Erythroblast (primary cell): ENCODE measurements at places on chromosomes 5 and 9.
A peak's percentile ranks its signal among the peaks of the same experiment; 100 is the strongest.

- DNase-seq: peak; percentile 46
Measured at GRCh38 chr5:61933787-61934626, 372.0 kb upstream of the KIF2A start.

GRCh38 chr5:1411099-1411498 is 34.1 kb downstream of the SLC6A3 start:
- DNase-seq: no peak

DNA sequence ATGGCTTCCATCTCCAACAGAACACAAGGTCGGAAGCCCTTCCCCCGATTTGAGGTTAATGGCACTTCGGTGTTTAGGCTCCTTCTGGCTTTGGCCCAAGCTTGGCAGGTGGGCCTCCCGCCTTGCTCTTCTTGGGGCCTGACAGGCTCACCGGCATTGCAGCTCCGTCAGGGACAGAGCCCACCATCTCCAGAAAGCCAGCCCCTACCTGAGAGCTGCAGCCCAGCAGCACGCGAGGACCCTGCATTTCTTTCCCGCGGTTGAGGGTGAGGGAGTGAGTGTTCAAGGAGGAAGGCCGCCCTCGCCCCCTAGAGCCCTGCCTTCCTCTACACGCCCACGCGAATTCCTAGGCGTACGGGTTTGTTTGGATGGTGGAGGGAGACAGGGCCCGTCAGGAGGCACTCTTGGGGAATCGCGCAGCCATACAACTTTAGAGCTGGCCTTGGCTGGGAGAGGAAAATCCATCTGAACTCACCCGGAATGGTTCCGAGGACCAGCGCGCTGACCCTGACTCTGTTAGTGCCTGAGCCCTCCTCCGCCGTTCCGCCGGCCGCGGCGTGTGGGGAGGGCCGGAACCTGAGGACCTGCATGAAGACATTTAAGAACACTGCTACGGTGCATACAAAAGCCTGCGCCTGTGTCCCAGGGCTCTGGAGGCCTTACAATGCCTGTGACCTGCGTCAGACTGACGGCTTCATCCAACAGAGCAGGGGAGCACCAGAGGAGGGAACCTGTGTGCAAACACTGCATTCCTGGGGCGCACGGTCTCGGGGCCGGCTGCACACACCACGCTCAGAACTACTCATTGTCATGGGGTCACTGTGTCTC is 73.8 kb downstream of the MRPL36 start:
- DNase-seq: no peak

DNA sequence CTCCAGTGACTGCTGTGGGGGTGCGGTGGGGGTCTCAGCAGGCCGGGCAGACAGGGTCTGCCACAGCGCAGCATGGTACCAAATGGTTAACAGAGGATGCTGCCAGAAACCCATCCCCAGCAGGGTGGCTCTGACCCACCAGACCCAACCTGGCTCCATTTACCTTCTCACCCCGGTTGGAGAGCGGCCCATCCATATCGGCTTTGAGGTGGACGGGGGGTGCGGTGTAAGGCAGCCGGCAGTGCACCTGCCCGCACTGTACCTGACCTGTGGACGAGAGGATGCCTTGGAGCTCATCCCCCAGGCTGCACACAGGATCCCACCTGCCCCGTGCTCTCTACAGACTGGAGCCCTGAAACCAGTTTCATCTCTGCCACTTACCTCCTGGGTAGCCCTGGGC is 19.3 kb downstream of the LHX6 start:
- DNase-seq: no peak

GRCh38 chr5:149757956-149758355 is 27.8 kb downstream of the PPARGC1B start:
- no peak for DNase-seq

GRCh38 chr9:135468854-135469521 is 10.6 kb upstream of the PPP1R26 start:
- DNase-seq: peak; percentile 51

- DNase-seq: no peak
Measured at GRCh38 chr5:13251623-13252376, 692.7 kb downstream of the DNAH5 start.

GRCh38 chr9:137237759-137238726 is 3.0 kb upstream of the TUBB4B start:
- no peak for DNase-seq

DNA sequence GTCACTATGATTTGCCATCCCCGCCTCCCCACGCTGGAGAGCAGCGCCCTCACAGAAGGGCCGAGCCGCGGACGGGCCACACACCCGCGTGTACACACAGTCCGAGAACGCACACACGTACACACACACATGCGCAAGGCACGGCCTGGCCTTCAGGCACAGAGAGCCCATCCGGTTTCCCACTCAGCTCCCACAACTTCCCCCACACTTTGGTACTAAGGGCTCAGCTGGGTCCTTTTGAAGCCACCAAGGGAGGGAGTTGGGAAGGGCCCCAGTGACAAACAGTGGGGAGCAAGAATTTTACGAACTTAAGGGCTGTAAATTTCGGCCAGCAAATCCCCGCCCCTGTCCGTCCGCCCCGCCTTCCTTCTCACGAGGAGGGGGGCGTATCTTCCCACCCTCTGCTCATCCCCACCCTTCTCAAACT is 133.3 kb upstream of the HAND1 start:
- no peak for DNase-seq

DNA sequence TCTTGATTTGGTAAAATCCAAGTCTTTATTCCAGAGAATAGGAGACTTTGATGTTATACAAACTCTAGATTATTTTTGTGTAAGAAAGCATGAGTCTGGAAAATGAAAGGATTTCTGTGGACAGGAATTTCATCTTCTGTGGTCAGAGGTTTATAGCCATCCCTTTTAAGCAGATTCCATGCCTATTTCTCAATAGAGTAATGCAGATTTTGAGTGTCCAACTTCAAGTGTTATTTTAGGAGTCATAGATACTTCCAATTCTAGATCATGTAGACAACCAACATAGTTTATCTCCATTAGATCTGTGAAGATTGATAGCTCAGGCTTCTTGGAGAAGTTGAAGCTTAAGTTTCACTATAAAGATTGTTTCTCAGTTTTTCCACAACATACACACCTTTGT is 379.7 kb downstream of the PSAT1 start:
- no peak for DNase-seq

- no peak for DNase-seq
Measured at GRCh38 chr9:27019589-27019988, 14.1 kb upstream of the LRRC19 start.

GRCh38 chr5:178526773-178527457 is 63.3 kb downstream of the COL23A1 start:
- DNase-seq: no peak

GRCh38 chr9:21381448-21382339 is 3.5 kb downstream of the IFNA2 start:
- DNase-seq: no peak
